ENCODE measurements at places on chromosomes 7 and 10. TPM values are rescaled to one million over a fixed set of nuclear protein-coding genes. Genes with fewer than 3 reads are reported as not detected.
A peak's percentile ranks its signal among the peaks of the same experiment; 100 is the strongest.

DNA sequence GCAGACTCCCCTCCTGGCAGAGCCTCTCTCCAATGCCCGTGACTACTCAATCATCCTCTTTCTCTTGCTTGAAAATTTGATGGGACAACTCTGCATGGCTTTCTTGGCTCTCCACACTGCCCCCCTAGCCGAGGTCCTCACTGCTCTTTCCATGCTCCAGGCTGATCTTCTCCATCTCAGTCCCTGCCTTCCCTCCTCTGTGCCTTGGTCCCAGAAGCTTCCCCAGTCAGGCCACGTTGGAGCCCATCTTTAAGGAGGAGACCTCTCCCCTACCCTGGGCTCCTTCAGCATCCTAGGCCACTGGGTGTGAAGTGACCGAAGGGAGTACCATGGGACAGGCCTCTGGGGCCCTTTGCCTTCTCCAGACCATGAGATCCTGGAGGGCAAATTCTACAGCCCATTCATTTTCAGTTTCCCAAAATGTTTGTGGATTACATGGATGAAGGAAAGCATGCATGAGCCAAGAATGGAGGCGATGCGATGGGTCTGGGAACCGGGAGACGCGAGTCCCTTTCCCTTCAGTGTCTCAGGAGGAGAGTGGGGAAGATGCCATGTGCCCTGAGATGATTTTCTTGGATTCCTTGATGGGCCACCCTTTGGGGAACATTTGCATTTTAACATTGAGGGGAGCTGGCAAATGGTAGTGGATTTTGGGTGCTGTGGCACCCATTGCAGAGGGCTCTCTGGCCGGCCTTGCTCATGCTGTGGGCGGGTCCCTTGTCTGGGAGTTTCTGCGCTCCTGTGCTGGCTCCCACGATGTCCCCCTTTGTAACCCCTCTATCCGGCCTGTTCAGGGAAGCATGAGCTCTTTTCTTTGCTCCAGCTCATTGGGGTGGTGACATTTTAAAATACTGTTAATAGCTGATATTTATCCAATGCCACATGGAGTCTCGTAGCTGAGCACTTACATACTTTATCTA, 376.6 kb downstream of the RPS24 start:
- H3K27ac ChIP-seq, result no peak overlapping the region
- DNase-seq, result no peak
- peaks cover 14% of the 10 kb centered on the region for H3K4me1 ChIP-seq
- H3K4me3 ChIP-seq, result no peak overlapping the region
- H3K36me3 ChIP-seq, result no peaks in the 10 kb centered on the region

DNA sequence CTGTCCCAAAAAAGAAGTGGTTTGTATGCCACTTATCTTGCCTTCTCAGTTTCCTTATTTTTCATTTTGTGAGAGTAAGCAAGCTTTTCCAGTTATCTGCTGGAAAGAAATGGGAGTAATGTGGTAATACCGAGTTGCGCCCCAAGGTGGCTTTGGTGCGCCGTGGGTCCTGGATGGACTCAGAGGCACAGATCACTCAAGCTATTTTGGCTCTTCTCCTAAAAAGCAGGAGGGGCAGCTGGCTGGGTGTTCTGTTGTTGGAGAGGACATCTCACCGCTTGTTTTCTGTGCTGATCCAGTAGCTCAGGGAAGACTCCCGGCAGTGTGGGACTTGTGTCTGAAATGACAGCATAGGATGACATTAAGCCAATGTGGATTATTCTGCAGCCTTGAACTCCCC, 16.4 kb downstream of the PRKRIP1 start:
- no peak overlapping the region for H3K4me3 ChIP-seq
- no peak for DNase-seq
- no peak overlapping the region for H3K27ac ChIP-seq
- peaks cover 19% of the 10 kb centered on the region for H3K36me3 ChIP-seq
- H3K27me3 ChIP-seq, result no peaks in the 10 kb centered on the region
- peaks cover 47% of the 10 kb centered on the region for H3K4me1 ChIP-seq

DNA sequence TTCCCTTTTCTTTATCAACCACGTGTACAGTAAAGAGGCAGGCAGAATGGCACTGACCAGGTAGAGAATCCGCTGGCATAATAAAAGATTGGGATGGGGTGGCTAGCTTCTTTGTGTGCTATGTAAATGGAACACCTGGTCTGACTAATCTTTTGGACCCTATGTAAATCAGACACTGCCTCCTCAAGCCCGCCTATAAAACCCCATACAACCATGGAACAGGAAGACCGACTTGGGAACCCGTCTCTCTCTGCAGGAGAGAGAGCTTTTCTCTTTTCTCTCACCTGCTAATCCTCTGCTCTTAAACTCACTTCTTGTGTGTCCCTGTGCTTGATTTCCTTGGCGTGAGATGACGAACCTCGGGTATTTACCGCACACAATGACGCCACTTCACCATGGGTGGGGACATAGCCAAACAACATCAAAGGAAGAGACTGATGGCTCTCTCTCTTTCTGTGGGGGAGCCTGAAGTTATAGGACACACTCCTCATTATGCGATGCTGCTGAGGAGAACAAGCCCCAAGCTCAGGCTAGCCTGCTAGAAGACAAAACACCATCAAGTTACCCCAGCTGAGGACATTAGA, 94.2 kb downstream of the ARL5B start:
- H3K27me3 ChIP-seq, result no peaks in the 10 kb centered on the region
- no peak for DNase-seq
- H3K36me3 ChIP-seq, result no peaks in the 10 kb centered on the region
- H3K4me3 ChIP-seq, result no peak overlapping the region

GRCh38 chr7:70171369-70171920, 573.2 kb downstream of the AUTS2 start:
- no peak for DNase-seq
- H3K36me3 ChIP-seq, result peaks cover 6% of the 10 kb centered on the region
- H3K4me3 ChIP-seq, result no peak overlapping the region

DNA sequence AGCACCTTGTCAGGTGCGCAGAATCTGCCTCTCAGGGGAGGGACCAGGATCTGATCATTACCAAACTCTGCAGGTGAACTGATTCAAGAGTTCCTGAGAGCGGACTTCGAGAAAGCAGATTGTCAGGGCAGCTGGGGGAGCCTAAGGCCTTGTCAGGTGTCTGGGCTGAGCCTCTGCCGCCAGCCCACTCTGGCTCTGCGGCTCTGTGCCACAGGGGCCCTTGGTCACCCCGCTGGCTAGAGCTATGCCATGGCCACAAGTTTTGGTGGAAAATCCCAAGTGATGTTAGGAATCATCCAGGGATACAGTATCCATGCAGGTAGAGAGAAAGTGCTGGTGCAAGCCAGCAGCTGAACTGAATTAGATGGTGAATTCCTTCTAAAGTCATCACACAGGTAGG, 4.2 kb downstream of the ADAMTS14 start:
- no peak overlapping the region for H3K27ac ChIP-seq
- DNase-seq, result no peak
- no peak overlapping the region for H3K4me3 ChIP-seq
- no peaks in the 10 kb centered on the region for H3K36me3 ChIP-seq
- peaks cover 14% of the 10 kb centered on the region for H3K27me3 ChIP-seq

DNA sequence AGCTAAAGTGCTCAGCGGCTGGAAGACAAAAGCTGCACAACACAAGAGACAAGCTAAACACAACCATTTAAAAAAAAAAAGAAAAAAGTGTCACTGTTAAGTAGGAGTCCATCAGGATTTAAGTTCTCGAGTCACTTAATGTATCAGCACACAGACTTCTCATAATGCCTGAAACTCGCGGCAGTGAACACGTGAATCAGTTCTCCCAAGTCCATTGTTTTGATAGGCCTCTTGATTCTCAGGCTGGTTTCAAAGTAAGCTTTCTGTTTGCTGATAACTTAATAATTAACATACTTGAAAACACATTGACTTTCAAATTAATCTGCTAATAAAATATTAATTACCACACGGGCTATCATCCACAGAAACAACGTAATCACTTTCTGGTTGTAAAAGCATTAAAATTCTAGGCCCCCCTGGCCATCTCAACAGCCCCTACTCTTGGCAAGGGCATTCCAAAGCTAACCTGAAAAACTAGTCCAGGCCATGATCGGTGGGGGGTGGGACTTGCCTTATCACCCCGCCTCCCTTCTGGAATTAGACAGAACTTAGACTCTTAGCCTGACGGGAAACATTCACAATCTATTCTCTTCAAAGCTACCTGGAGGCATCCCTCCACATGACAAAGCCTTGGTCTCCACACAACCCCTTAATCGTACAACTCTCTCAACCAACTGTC, 129.0 kb downstream of the DIP2C start:
- no peaks in the 10 kb centered on the region for H3K4me1 ChIP-seq
- no peak for DNase-seq
- H3K36me3 ChIP-seq, result no peaks in the 10 kb centered on the region
- no peak overlapping the region for H3K4me3 ChIP-seq
- H3K27ac ChIP-seq, result no peak overlapping the region

DNA sequence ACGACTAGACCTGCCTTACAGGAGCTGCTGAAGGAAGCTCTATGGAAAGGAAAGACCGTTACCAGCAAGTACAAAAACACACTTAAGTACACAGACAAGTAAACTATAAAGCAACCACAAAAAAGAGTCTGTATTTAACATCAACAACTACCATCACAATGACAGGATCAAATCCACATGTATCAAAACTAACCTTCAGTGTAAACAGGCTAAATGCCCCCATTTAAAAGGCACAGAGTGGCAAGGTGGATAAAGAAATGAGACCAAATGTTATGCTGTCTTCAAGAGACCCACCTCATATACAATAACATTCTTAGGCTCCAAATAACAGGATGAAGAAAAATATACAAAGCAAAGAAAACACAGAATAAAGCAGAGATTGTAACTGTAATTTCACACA, 307.0 kb upstream of the DKK1 start:
- H3K36me3 ChIP-seq, result no peaks in the 10 kb centered on the region
- H3K4me1 ChIP-seq, result no peaks in the 10 kb centered on the region
- peaks cover 2% of the 10 kb centered on the region for H3K27me3 ChIP-seq
- H3K4me3 ChIP-seq, result no peak overlapping the region
- no peak overlapping the region for H3K27ac ChIP-seq
- DNase-seq, result no peak

- H3K36me3 ChIP-seq, result no peaks in the 10 kb centered on the region
- no peaks in the 10 kb centered on the region for H3K27me3 ChIP-seq
- H3K27ac ChIP-seq, result no peak overlapping the region
- H3K4me1 ChIP-seq, result peaks cover 7% of the 10 kb centered on the region
- no peak for DNase-seq
- H3K4me3 ChIP-seq, result no peak overlapping the region
These were observed 91.9 kb downstream of the PAXIP1 start for GRCh38 chr7:154910977-154911376.

GRCh38 chr10:106424054-106424453, 740.5 kb downstream of the SORCS1 start:
- no peak overlapping the region for H3K27ac ChIP-seq
- H3K27me3 ChIP-seq, result no peaks in the 10 kb centered on the region
- H3K4me1 ChIP-seq, result no peaks in the 10 kb centered on the region
- H3K36me3 ChIP-seq, result no peaks in the 10 kb centered on the region
- no peak overlapping the region for H3K4me3 ChIP-seq
- DNase-seq, result no peak

DNA sequence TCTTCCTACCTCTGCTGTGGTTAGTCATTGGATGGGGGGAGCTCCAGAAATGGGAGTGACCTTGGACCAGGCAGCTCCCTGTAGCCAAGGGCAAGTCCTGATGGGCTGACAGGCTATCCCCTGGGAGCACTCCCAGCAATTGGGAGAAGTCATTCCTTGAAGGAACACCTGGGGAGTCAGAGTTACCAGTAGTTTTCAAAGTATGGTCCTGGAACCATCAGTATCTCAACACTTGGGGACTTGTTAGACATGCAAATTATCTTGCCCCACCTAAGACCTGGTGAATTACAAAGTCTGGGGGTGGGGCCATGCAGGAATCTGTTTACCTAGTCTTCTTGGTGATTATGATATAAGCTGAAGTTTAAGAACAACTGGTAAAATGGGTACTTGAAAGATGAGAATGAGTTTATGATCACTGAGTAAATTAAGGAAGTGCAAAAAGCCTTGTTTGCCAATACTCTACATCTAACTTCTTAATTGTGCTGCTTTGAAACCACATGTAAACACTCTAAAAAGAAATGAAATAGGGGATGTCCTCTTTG, 287.3 kb upstream of the LRRN3 start:
- H3K27ac ChIP-seq, result no peak overlapping the region
- DNase-seq, result no peak
- no peaks in the 10 kb centered on the region for H3K36me3 ChIP-seq
- no peaks in the 10 kb centered on the region for H3K27me3 ChIP-seq
- H3K4me3 ChIP-seq, result no peak overlapping the region

DNA sequence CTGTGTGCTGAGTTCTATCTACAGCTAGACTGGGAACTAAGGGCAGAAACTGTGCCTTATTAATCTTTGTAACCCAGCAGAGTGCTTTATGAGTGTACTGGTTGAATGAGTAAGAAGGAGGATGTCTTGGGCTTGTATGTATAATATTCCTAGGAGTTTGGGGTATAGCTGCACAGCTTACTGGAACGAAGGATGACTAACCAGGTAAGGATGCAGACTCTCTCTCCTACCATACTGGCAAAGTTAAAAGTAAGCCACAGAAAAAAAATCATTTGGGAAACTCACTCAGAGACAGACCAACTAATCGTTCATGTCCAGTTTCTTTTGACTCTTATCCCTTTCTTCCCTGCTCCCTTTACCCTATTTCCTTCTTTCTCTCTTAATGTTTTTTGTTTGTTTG, 1.4 kb upstream of the DHTKD1 start:
- H3K4me1 ChIP-seq, result peaks cover 9% of the 10 kb centered on the region
- no peaks in the 10 kb centered on the region for H3K27me3 ChIP-seq
- no peaks in the 10 kb centered on the region for H3K36me3 ChIP-seq
- no peak for DNase-seq
- no peak overlapping the region for H3K27ac ChIP-seq
- H3K4me3 ChIP-seq, result no peak overlapping the region

GRCh38 chr7:41942468-41943093, 239.7 kb upstream of the INHBA start:
- H3K27me3 ChIP-seq, result peaks cover 38% of the 10 kb centered on the region
- H3K4me1 ChIP-seq, result peaks cover 31% of the 10 kb centered on the region
- H3K4me3 ChIP-seq, result peak overlapping the region; percentile 60

GRCh38 chr10:129483430-129484010, 16.5 kb downstream of the MGMT start:
- H3K4me1 ChIP-seq, result no peaks in the 10 kb centered on the region

DNA sequence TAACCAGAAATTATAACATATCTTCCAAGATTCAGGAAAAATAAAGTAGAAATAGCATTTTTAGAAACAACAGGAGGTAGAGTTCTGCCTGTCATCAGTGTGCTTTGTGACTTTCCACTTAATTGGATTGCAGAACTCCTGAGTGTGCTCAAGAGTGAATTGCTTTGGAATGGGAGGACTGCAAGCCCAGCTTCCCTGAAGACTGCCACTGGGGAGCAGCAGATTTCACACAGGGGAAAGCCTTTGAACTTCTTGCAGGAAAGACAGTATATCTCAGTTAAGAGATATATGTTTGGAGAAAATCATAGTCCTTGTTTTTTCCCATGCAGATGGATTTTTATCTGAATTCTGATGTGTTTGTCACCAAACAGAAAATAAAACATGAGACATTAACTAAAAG, 124.5 kb downstream of the TMEM168 start:
- H3K36me3 ChIP-seq, result no peaks in the 10 kb centered on the region
- no peak overlapping the region for H3K4me3 ChIP-seq
- peaks cover 18% of the 10 kb centered on the region for H3K27me3 ChIP-seq
- H3K4me1 ChIP-seq, result no peaks in the 10 kb centered on the region
- no peak overlapping the region for H3K27ac ChIP-seq

Gene CLDN3
- not detected for total RNA-seq

Gene ABCC2
- 1.5 TPM for total RNA-seq

Gene BRAT1
- 61.4 TPM for total RNA-seq

Gene CDC14C
- total RNA-seq, result not detected

Gene TMEM196
- not detected for total RNA-seq

Gene CSGALNACT2
- 31.4 TPM for total RNA-seq

Gene BUD23
- 76.4 TPM for total RNA-seq

Gene COL13A1
- not detected for total RNA-seq

Gene HIBADH
- 8.9 TPM for total RNA-seq
